Breast epithelium (tissue), 4 donors: ENCODE measurements at places on chromosomes 4 and X. TPM values are rescaled to one million over a fixed set of nuclear protein-coding genes. Genes with fewer than 3 reads are reported as not detected.

GRCh38 chr4:3304831-3305609 is 12.2 kb downstream of the RGS12 start:
- no peak for DNase-seq

DNA sequence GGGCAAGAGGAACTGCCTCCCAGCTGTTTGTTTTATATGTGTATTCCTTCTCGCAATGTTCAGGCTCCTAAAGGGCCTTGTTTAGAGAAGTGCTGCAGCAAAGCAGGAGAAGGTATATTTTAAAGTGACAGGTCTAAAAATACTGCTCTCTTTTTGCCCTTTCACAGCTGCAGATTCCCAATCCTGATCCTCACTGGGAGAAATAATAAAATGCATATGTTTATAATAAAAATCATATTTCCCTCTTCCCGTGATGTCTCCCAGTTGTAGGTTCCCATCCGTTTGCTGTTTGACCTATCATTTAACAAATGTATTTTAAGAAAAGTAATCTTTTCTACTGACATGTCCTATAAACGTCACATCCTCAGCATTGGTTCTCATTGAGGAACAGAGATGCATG is 62.7 kb upstream of the GPC4 start:
- no peak for DNase-seq

DNA sequence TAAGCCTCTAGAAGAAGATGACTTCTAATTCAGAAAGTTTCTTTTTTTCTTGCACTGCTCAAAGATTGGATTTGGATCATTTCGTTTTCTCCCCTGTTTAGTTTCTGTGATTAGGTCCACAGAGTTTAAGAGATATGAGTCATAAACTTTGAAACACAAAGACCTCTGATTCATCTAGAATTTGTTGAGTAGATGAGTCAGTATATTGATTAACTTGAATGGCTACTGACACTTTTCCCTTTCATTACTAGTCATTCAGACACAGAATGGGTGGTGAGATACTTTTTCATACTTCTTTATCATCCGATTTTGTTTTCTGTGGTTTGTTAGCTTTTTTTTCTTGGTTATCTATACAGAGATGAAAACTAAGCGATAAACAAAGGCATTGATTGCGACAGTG is 34.1 kb upstream of the AFF2 start:
- DNase-seq = no peak

- no peak for DNase-seq
These were observed 11.0 kb downstream of the PKD2 start for GRCh38 chr4:88018466-88018865.

GRCh38 chr4:102579794-102580462 is 78.8 kb downstream of the NFKB1 start:
- no peak for DNase-seq

GRCh38 chrX:56564921-56565840 is 1.8 kb downstream of the UBQLN2 start:
- DNase-seq = no peak

DNA sequence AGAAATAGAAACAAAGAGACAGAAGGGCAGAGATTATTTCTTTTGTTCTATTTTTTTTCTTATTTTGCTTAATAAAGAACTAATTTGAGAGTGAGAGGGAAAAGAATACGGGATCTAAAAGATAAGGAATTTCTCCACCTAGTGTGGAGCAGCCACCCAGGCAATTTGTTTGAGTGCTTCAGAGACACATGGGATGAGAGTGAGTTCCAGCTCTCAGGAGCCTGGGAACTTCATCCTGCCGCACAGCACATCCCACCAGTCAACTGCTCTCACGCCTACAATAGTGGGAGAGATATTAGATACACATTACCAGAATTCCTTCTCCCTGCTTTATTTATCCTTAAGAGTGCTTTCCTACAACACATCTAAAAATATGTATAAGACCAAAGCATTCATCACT is 946.4 kb downstream of the PDHA2 start:
- no peak for DNase-seq

Gene ENPEP
- total RNA-seq = 5.0 TPM

Gene TBCK
- total RNA-seq = 46.9 TPM

Gene MAOA
- 558 TPM for total RNA-seq
